ENCODE measurements at places on chromosomes 1 and 21.

- DNase-seq = no peak
Measured at GRCh38 chr1:153649863-153650235, 8.7 kb upstream of the SNAPIN start.

DNA sequence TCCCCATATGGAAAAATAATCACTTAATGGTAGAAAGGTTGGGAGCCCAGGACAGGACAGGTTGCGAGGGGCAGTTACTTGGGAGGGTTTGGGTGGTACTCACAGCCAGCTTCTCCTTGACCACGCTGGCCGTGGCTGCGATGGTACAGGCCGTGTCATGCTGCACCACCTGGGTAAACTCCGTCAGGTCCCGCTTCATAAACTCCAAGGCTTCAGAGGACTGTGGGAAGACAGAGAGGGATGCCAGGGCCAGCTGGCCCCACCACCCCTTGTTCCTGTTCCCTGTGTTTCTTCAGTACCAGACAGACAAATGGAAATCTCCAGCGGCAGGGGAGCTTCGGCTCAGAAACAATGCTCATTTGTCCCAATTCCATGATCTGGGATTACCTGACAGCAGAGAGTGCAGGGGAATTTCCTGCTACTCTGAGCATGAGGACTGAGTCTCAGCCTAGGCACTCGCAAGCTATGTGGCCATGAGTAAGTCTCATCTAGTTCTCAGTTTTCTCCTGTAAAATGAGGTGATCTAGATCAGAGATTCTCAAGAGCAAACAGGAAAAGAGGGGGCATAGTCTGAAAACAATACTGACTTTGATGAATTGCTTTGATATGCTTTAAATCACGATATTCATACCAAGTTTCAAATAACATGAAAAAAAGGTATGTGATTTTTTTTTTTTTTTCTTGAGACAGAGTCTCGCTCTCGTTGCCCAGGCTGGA, 7.4 kb downstream of the BSDC1 start:
- DNase-seq = no peak

GRCh38 chr1:85196358-85196757, 4.5 kb downstream of the SYDE2 start:
- DNase-seq = no peak

DNA sequence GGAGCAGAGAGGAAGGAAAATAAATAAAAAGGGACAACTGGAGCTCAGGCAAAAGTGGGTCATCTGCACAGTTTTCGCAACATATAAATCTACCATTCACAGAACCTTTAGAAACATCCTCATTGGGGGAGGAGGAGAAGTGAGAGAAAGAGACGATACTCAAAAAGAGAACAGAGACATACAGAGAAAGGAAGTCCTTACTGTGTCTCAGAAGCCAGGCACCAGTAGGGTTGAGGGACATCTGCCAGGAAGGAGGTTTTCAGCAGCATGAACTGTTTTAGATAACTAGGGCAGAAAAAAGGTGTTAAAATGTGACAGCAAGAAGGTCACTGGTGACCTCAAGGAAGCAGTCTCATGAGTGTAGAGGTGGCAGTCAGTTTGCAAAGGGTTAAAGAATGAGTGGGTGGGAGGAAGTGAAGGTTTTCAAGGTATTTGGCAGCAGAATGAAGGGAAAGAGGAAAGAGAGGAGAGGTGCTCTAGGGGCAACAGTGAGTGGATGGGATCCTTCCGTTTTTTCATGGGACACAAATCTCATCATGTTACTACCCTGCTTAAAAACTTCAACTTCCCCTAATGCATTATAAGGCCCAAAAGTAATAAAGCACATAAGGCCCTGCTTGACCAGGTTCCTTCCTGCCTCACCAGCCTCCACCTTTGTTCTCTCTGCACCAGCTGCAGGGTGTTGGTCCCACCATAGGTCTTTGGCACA, 9.5 kb downstream of the JAK1 start:
- DNase-seq = no peak

- no peak for DNase-seq
Measured at GRCh38 chr1:115794976-115795639, 26.6 kb upstream of the CASQ2 start.

DNA sequence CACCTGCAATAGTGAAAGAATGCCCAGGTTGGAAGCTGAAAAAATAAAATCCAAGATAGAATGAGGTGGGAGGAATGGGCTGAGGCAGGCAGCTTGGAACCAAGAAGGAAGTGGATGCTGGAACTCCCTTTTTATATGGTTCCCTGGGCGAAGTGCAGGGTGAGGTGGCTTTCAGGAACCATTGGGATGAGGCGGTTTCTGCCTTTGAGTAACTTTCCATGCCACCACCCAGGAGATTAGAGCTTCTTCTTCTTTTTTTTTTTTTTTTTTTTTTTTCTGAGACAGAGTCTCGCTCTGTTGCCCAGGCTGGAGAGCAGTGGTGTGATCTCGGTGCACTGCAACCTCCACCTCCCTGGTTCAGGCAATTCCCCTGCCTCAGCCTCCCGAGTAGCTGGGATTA, 17.8 kb upstream of the MRPS6 start:
- DNase-seq = no peak

DNA sequence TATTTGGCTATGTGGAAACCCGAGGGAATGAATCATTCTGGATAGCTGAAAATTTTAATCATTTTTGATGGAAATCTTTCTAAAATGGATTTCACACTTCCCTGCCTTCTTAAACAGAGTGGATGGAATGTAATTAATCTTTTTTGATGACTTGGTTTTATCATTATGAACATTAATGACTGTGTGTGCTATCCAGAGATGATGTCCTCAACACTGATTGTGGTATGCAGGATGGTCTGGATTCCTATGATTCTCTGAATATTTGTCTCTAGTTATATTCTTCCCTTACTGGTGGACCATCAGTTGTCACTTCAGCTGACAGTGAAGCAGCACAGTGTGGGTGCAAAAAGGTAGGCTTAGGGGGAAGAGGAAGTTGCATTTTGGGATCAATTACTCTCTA, 513.5 kb downstream of the LMO4 start:
- DNase-seq = no peak

DNA sequence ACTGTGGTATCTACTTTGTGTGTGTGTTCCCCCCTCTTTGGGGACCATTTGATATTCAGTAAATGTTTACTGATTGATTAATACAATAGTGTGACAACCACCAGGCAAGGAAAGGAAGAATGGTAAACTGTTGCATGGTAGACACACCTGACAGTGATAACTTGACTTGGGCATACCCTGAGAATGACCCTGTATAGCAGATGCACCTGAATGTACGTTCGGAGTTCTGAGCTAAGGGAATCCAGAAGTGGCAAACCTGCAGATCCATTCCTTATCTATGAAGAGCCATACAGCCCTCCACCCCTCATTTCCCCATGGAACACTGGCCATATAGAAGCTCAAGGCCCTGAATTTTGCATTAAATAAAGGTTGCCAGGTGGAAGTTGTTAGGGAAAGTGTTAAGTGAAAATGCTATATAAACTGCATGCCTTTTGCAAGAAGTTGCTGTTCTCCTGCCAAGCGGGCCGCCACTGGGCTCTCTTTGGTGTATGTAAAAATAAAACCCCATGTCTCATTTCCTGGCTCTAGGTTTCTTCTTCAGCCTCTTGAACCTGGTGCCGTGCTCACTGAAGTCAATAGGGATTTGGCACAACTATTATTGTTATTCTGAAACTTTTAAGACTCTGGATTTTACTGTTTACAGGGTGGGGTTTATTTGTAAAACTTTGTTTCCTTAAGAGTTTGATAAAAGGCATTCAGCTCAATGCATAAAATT, 32.6 kb upstream of the DENND1B start:
- DNase-seq = no peak

DNA sequence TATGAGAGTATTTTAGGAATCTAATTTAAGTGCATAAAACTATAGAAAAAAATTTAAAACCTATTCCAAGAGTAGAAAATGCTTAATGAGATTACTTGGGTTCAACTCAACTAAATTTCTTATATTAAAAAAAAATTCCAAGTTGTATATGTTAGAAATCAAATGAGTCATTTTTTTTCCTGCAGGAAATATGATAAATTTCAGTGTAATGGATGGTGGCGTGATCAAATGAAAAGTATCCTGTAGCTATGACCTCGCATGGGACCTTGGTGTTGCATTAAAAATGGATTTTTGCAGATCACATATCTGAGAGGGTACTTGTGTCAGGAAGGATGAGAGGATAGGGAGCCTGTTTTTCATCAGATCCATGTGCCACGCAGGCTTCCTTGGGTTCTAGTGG, 17.9 kb downstream of the ATP5PO start:
- DNase-seq = no peak

DNA sequence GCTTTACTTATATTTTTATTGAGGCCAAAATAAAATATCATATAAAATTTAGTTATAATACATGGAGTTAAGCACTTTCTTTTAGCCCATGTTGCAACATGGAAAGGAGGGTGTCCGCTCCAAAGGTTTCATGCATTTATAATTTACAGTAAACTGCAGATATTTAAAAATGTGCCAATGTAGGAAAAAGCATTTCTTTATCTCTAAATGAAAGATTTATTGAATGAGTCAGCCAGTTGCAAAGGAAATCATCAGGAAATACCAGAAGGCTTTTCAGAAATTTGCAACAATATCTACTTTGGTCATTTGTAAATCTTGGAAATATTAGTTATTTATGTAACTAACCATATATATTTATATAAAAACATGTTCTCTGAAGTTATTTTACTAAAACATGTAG, 12.1 kb downstream of the ATP6V1G3 start:
- DNase-seq = no peak

DNA sequence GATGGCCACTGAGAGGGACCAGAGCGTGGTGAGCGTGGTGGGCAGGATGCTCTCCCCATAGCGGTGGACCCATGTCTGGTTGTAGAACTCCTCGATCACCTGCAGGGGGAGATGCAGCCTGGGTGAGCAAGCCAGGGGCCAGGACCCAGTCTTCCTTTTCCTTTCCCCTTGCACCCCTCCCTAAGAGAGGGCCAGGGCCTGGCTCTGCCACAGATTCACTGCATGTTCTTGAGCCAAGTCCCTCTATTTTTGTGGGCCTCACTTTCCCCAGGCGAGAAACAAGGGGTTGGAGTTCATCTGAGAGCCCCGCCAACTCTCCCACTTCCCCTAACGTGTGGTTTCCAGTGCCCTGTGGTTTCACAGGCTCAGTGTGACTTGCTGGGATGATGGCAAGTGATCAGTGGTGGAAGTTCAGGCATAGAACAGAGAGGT, 27.5 kb downstream of the SLC2A1 start:
- peak; percentile 56 for DNase-seq

- no peak for DNase-seq
Measured at GRCh38 chr1:83800066-83800465, 198.9 kb downstream of the TTLL7 start.

DNA sequence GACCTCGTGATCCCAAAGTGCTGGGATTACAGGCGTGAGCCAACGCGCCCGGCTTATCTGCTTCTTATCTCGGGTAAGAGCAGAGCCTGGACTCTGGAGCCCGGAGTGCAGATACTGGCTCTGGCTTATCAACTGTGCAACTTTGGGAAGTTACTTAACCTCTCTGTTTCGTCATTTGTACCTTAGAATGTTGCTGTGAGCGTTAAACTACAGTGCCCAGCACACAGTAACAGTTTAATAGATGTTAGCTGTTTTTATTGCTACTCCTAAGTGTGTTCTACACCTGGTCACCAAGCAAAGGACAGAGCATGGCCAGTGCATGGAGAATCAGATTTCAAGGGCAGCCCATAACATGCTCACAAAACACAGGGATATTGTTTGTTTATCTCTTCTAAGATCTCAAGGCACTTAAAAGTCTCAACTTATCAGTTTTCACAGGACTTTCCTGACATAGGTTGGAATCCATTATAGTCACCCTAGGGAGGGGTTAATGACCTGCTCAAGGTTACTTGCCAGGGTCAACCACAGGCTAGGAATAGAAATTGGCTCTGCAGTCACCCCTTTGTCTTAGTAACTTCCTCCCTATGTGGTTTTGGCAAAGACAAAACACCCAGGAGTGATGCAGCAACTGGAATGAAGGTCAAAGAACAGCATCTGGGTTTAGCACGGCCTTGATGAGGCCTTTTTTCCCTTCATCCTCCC, 22.5 kb upstream of the SRP9 start:
- no peak for DNase-seq

DNA sequence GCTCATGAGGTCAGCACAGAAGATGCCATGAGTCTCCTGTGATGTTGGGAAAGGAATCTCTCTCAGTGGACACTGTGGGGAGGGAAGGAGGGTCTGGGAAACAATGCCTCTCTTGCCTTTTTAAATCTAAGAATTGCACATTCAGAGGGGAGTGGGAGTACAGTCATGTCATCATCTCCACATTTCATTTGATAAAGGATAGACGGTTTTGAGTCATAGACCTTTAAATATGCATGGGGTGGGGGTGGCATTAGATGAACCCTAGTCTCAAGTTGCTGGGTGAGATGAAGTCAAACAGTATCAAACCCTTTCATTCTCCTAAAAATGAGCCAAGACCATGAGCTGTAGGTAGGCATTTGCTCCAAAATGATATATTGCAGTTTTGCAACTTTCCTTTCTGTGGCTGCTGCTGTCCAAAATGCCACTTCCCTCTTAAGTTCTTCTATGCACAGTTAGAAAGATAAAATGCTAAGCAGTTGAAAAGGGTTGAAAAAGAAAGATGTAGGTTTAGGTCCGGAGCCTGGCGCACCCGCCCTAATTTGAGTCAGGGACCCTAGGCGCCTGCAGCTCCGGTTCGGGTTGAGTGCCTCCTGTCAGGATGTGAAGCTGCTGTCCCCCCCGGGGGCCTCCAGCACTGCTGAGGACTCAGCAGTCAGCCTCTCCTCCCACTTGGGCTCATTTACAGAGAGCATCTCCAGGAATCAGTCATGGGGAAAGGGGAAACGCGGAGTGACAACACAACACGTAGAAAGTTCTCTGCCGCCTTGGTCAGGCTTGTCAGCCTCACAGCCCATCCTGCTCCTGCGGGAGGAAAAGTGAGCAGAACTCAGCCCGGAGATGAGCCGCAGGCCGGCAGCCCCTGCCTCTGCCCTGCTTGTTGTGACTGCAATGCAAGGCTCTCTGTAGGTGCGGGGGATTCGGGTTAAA, 479.3 kb upstream of the RUNX1 start:
- no peak for DNase-seq

GRCh38 chr1:190098756-190099155, 378.9 kb downstream of the BRINP3 start:
- no peak for DNase-seq

DNA sequence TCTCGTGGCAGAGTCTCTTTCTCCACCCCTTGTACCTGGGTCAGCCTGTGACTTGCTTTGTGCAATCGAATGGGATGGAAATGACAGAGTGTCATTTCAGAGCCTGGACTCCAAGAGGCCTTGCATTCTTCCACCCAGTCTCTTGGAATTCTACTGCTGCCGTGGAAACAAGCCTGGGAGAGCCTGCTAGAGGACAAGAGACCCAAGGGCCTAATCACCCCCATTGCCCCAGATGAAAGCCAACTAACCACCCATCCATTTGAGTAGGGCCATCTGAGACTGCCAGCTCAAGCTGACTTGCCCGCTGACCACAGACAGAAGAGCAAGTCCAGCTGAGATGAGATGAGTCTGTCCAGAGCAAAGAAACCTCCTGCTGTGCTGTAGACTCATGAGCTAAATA, 201.6 kb downstream of the PTPRU start:
- no peak for DNase-seq

DNA sequence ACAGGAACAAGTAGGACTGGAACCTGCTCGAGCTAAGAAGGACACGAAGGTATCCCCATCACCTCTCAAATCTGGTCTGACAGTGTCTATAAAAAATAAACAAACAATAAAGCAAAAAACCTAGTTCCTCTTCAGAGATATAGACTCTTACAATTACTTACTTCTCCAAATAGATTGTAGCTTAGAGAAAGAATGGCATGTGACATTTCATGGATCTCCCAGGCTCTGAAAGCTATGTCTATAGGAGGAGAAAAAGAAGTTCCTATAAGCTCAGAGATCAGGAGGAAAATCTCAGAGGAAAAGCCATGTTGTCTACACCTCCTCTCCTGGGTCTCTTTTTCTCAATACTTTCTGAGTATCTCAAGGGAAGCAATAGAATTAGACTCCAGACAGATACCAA, 12.3 kb upstream of the OR10J5 start:
- DNase-seq = no peak

Measured in left lung (tissue), 14 donors.